Endothelial cell (in vitro differentiated cells): ENCODE measurements at places on chromosomes 11 and 22. TPM values are rescaled to one million over a fixed set of nuclear protein-coding genes. Genes with fewer than 3 reads are reported as not detected.

DNA sequence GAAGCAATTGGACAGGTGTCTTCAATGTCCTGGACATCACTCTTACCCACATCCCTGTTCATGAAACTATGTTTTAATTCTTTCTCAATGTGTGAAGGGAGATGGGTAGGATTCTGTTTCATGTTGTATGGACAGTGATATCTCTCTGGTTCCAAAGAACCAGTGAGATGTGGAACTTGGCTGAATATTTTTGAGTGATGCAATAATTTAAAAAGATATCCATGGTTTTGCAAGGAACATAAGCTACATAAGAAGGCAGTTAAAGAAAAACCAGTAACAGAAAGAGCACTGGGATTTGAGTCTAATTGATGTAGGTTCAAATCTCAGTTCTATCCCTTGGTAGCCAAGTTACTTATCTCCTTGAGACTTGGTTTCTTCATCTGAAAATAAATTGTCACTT, 7.7 kb upstream of the ELF5 start:
- no peak for DNase-seq

DNA sequence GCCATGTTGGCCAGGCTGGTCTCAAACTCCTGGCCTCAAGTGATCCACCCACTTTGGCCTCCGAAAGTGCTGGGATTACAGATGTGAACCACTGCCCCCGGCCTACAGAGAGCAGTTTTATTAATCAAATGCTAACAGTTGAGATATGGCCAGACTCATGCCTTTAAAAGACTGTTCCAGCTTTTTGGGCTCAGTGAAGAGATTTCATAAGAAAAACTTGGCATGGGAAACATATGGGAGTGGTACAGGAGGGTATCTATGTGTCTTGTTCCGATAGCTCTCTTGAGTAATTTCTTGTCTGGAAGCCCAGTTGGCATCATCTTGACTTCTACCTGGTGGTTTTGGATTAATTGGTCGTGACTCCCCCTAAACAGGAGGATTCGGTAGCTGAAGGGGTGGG, 8.2 kb upstream of the SLC37A4 start:
- no peak for DNase-seq

DNA sequence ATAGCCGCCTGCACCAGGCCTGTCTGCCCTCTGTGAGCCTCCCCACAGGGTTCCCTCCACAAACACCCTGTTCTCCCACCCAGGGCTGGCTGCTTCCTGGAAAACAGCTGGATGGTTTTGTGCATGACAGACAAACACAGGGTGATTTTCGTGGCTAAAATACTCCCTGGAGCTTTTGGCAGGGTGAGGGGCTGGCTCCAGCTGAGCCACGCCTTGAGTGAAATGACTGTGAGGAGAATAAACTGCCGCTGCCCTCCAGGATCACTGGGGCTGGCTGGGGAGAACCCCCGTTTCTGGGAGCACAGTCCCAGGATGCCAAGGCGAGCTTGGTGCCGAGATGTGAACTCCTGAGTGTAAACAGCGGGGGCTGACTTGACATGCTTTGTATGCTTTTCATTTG, 20.3 kb upstream of the PPP6R3 start:
- DNase-seq: no peak

- DNase-seq: no peak
Observed at GRCh38 chr11:8347978-8348377, 84.3 kb upstream of the LMO1 start.

- no peak for DNase-seq
Observed at GRCh38 chr11:83720675-83721074, 434.5 kb upstream of the CCDC90B start.

GRCh38 chr11:65620666-65621065, 5.1 kb downstream of the PCNX3 start:
- DNase-seq: no peak

- DNase-seq: no peak
Observed at GRCh38 chr11:133697161-133697560, 148.2 kb downstream of the SPATA19 start.

DNA sequence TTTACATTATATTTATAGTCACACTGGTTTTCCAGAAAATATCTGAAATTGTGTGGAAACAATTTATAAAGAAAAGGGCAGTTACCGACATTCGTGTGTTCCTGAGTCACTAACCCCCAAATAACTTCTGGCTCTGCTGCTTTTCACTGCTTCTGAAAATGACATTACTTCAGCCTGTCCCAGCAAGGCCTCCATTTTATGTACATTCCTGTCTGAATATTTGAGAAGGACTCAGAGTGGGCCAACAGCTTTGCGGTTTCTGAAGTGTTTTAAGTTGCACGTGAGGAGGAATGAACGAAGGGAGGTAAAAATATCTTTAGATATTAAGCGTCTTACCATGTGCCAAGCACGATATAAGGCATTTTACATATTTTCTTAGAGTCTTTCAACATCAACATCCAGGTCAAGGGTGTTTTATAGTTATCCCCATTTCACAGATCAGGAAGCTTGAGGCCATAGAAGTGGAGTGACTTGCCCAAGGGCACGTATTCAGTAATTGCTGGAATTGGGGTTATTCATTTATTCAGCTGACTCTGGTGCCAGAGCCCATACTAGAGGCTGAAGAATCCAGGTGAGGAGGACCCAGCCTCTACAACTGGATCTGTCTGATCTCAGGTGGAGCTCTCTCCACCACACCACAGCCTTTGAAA, 30.8 kb upstream of the WNT11 start:
- no peak for DNase-seq

DNA sequence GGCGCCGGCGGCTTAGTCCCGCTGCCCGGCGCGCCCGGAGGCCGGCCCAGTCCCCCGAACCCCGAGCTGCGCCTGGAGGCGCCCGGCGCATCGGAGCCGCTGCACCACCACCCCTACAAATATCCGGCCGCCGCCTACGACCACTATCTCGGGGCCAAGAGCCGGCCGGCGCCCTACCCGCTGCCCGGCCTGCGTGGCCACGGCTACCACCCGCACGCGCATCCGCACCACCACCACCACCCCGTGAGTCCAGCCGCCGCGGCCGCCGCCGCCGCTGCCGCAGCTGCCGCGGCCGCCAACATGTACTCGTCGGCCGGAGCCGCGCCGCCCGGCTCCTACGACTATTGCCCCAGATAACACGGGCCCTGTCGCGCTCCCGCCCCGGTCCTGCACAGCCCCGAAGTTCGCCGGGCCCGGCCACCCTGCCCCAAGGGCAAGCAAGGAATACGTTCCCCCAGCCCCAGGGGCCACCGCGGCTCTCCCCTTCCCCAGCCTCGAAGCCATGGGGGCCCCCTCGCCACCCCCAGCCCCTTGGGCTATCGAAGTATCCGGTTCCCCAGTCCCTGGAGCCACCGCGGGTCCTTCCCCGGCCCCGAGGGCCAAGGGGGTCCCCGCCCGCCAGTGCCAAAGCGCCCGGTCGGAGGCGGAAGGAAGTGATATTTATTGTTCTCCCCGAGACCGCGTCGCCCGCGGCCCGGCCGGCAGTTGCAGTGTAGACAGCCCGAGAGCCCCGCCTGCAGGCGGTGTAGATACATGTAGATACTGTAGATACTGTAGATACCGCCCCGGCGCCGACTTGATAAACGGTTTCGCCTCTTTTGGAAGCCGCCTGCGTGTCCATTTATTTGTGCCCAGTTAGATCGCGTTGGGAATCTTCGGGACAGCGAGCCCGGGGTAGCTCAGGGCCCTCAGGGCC, 6.2 kb downstream of the TBX1 start:
- DNase-seq: peak; percentile 53

DNA sequence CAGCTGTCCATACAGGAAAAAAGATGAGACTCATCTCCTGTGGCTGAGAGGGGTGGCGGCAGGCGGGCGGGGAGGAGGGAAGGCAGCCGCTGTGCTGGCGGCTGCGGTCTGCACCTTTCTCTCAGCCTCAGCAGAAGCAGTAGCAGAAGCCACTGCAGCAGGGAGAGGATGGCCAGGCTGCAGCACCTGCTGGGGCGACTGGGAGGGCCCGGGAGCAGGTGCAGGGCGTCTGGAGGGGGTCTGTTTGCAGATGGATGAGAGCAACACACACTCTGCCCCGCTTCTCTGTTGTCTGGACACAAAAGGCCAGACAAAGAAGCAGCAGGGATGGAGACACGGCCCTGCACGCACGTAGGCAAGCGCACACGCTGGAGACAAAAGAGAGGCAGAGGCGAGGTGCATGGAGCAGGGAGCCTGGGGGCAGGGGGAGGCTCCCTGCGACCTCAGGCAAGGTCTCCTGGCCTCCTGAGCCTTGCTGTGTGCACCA, 9.3 kb upstream of the MIAT start:
- DNase-seq: no peak

GRCh38 chr11:115167456-115167855, 336.8 kb downstream of the CADM1 start:
- DNase-seq: no peak

GRCh38 chr22:49918911-49919881, 762 bp downstream of the CRELD2 start:
- no peak for DNase-seq

DNA sequence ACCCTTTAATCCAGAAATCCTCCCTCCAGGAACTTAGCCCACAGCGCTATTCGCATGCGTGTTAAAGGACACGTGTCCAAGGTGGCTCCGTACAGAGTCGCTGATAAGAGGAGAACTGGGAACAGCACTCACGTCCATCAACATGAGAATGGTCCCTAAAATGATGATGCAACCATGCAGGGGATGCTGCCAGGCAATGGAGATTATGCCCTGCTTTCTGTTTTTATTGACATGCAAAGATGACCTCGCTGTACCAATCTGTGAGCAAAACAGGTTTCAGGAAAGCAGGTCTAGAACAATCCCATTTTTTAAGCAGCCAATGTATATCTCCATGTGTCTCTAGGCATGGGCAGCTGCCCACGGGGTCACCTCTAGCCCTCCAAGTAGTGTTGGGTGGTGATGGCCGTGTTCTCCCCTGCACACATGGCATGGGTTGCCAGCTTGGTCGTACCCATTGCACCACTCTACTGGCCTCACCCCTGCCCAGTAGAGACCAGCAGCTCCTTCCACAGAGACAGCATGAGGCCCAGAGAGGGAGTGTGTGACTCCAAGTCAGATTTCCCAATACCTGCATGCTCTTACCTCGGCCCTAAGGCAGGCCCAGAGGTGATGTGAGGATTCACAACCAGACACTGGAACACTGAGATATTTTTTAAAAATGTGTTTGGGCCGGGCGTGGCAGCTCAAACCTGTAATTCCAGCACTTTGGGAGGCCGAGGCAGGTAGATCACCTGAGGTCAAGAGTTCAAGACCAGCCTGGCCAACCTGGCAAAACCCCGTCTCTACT, 68.3 kb upstream of the LINC01488 start:
- DNase-seq: no peak

DNA sequence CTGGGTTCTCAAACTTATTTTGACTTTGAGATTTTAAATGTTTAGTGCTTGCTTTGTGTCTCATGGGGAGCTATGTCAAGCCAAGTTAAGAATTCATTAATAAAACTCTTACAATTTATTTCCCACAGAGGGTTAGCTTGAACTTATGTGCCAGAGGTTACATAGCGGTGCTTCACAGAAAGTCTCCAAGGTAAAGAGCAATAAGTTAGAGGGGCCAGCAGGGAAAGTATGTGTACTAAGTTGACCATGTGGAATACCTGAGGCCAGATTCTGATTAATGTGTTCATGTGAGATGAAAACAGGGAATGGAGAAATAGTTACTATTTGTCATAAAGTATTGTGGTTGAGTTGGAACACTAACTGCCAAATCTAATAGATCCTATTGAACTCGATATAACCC, 149.3 kb downstream of the TMEM135 start:
- no peak for DNase-seq

DNA sequence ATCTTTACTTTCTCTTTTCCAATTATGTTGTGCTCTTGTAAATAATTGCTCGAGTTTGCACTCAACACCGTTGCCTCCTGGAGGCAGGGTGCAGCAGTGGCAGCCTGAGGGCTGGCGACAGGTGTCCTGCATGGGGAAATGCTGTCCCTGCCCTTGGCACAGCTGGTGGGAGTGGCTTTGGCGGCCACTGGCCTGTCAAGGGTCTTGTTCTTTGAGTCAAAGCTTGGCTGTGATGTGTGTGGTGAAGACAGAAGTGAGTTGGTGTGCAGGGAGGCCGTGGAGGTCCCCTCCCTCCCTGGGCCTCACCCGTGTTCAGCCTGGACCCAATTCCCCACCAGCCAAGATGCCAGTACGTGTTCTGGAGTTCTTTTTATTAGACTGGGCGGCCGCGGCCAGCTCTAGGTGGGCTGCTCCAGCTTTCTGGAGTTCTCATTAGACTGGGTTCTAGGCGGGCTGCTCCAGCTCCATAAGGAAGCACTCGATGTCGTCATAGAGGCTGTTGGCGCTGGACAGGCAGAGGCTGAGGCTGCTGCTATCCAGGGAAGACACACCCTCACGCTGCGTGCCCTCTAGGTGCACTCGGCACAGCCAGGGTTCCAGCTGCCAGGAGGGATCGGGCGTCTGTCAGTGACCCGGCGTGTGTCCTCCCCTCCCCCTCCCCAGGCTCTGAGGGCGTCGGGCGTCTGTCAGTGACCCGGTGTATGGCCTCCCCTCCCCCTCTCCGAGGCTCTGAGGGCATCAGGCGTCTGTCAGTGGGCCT, 3.4 kb downstream of the IRF7 start:
- no peak for DNase-seq

DNA sequence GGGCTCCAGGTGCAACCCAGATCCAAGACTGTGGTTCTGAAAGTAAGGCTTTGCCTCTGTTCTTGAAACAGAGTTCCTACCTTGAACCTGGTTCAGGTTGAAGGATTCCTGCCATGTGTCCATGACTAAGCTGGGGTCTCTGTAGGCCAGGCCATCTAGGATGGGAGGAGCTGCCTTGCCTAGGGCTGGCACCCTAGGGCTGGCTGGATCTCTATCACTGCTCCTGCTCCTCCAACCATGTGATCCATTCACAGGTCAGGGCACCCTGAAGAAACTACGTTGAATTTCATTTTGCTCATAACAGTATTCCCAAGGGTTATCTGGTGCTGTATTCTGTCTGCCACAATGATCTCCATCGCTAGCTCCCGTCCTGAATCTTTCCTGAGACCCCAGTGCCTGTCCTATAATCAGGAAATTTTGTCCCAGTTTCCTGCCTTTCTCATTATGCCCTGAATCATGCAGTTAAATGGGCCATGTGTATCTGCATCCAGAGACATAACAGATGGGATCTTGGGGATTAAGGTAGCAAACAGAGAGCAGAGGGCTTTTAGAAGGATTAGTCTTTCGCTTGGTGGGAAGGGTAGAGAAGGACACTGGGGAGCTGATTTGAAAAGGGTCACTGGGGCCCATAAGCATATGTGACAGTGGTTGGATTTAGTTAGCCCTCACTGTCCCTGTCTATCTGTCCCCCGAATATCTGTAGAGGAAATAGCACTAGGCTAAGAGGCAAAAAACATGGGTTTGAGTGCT, 98.2 kb upstream of the MTMR2 start:
- DNase-seq: no peak

GRCh38 chr22:39303358-39303757, 16.1 kb downstream of the RPL3 start:
- DNase-seq: no peak

GRCh38 chr11:82546661-82547557, 186.8 kb downstream of the FAM181B start:
- DNase-seq: no peak

GRCh38 chr11:129699711-129700304, 115.8 kb upstream of the TMEM45B start:
- DNase-seq: no peak

Gene KCNK4
- total RNA-seq: 0.36 TPM

Gene ELFN2
- 1.2 TPM for total RNA-seq

Gene ASPHD2
- total RNA-seq: 14.5 TPM

Gene KRTAP5-2
- not detected for total RNA-seq

Gene CREB3L1
- total RNA-seq: 21.6 TPM

Gene ARHGEF17
- total RNA-seq: 93.3 TPM

Gene ADAMTS8
- 0.31 TPM for total RNA-seq

Gene SOX6
- 21.0 TPM for total RNA-seq

Gene C22orf31
- total RNA-seq: not detected
